HFF-Myc (cell line): ENCODE measurements at places on chromosomes 4 and X.

- no peak for DNase-seq
Measured at GRCh38 chrX:133254666-133255065, 36.5 kb upstream of the TFDP3 start.

DNA sequence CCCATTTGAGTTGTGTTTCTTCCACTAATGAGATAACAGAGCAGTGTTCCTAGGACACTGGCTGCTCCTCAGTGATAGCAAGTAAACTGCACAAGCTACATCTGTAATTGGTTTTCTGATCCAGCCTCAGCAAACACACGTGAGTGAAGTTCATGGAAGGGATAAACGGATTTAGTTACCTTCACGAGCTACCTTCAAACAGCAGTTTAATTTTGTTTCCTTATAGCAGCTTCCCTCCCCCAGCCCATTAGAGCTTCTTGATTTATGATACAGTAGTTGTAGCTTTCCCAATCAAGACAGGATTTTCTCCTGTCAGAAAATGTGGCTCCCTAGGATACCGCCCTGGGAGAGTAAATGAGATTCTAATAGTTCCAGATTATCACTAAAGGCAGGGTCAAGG, 634.2 kb upstream of the FAT1 start:
- no peak for DNase-seq

DNA sequence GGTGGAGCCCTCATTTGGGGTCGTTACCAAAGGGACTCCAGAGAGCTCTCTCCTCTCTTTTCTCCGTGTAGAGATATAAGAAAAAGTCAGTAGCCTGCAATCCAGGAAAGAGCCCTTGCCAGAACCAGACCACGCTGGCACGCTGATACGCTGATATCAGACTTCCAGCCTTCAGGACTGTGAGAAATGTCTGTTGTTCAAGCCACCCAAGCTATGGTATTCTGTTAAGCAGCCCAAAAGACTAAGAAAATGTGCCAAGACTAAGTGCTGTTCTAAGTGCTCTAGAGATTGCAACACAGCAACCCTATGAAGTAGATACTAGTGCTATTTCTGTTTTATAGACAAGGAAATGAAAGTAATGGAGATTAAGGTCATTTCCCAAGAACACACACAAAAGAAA, 205.7 kb downstream of the CAMK2D start:
- DNase-seq: no peak

DNA sequence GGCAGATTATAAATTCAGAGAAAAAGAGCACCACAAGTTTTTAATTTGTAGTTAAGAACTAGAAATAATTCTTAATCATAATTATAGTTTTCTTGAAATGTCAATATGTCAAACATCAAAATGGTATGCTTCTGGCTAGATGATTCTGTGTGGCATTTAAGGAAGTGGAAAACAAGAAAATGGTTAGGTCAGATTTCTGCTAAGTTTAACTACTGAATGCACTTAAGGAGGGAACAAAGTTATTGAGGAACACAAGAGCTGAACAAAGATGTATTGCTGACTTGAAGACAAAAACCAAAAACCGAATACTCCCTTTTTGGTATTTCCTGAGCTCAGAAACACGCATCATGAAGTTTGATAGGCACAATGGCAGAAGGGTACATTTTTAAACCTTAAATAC, 58.7 kb upstream of the GPR34 start:
- DNase-seq: no peak

- DNase-seq: no peak
Measured at GRCh38 chrX:143873343-143873742, 10.5 kb upstream of the UBE2NL start.

DNA sequence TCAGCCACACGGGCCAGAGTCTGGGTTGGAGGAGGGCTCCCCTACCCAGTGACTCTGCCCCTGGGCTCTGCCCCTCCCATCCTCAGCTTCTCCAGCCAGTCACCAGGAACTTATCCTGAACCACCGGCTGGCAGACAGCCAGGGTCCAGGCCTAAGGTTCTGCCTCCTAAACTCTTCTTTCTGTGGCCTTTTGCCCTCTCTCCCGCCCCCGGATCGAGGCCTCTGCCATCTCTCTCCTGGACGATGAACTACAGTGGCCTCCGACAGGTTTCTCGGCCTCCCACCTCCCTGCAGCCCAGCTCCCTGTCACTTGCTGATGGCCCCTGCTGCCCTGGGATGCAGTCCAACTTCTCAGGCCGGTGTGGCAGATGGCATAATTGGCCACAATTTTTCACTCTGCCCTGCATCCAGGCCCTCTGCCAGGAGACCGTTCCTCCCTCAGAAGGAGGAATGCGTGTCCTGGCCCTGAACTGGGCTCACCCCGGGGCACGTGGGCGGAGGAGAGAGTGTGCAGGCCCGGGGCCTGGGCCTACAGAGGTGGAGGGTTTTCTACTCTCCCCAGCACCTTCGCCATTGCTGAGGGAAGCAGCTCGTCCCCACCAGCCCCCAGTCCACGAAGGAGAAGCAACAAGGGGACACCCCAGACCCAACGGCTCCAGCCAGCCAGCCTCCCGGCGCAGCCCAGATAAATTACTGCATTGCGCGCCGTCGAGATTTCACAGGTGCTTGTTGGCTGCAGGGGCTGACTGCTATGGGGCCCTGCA, 81.9 kb upstream of the LRPAP1 start:
- no peak for DNase-seq

DNA sequence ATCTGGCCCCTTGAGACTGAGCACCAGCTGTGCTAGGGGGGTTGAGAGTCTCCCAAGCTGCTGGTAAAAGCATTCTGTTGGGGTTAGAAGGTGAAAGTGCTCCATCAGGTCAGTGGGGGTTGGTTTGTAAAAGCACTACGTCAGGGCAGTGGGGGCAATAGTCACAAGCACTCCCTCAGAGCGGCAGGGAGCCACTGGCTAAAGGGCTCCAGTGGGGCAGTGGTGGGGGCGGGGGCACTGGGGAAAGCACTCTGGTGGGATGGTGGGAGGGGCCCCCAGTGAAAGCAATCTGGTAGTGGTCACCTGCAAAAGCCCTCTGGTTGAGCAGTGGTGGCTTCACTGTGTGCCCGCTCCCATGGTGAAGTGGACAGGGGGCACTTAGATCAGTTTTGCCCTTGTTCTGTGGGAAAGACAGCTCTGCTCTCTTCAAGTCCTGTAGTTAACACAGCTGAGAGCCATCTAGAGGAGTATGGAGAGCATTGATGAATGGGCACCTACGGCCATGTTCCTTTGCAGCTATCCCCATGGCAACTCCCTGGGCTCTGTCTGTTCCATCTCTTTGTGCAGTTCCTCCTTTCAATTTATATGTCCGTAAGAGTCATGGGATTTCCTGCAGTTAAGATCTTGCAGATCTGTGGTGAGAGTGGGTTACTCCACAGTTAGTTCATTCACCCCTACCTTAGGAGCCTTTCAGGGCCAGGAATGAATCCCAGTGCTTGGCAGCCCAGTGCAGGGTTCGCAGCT, 106.4 kb downstream of the SH3BGRL start:
- DNase-seq: no peak

GRCh38 chrX:63282077-63282476, 69.1 kb downstream of the SPIN4 start:
- DNase-seq: no peak

DNA sequence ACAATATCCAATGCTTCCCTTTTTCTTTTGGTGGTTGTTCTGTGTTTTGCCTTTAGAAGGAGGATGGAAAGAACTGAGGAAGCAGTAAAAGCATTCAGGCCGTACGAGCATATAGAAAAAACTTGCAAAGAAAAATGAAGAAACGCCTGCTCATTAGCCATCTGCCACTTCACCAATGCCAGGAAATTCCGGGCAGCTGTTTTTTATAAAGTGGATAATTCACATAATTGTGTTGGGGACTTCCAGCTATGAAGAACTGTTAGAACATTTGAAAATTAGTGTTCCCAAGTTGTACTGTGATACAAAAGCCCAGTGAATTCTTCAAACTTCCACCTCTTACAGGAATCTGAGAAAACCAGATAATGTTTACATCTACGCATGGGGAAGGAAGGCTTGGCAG, 11.7 kb downstream of the RELL1 start:
- DNase-seq: no peak

- DNase-seq: no peak
Measured at GRCh38 chr4:180650273-180650672, 1592.9 kb upstream of the TENM3 start.

GRCh38 chr4:6755088-6755753, 27.3 kb upstream of the KIAA0232 start:
- no peak for DNase-seq

- no peak for DNase-seq
Measured at GRCh38 chr4:74613266-74613665, 168.3 kb downstream of the AREG start.

DNA sequence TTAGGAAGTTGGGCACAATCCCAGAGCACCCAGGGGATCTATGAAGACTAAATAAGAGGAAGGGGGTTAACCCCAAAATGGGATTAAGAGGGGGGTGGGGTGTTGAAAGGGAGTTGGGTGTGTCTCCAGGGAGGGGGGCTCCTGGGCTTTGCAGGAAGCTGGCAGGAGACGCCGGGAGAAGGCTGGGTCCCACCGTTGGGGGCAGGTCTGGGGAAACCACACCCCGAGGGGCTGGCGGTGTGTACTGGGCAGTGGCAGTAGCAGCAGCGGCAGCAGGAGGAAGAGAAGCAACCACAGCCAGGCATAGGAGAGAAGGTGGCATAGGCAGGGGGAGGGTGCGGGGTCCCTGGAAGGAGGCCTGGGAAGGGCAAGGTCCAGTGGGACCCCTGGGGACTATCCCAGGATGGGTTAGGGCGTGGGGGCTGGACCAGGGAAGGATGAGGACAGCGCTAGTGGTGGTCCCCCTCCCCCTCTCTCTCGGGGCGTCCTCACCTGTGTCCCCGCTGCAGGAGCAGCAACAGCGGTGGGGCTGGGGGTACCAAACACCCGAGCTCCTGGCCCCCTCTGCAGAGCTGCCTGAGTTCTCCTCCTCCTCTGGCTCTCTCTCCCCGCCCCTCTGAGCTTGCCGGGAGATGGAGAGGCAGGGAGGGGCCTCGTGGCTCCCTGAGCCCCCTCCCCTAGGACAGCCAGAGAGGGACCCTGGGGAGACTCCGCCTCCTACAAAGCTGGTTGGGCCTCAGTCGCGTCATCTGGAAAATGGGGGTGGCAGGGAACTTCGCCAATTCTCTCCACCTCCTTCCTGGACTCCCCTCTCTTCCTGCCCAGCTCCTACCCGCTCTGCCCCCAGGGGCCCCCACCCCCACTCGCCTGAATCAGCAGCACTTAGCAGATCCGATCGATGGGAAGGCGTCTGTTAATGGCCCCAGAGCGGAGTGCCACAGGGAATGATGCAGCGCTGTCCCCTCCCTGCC, at the start of gene KCND1:
KCND1 (minus strand) TSS at position 596 of the 971 bp plus-strand sequence. CDS start 1,573 bp downstream, outside the sequence.
- DNase-seq: no peak

- DNase-seq: no peak
Measured at GRCh38 chr4:147515220-147515936, 34.5 kb downstream of the EDNRA start.

GRCh38 chr4:46387956-46388355, 2.0 kb downstream of the GABRA2 start:
- no peak for DNase-seq

DNA sequence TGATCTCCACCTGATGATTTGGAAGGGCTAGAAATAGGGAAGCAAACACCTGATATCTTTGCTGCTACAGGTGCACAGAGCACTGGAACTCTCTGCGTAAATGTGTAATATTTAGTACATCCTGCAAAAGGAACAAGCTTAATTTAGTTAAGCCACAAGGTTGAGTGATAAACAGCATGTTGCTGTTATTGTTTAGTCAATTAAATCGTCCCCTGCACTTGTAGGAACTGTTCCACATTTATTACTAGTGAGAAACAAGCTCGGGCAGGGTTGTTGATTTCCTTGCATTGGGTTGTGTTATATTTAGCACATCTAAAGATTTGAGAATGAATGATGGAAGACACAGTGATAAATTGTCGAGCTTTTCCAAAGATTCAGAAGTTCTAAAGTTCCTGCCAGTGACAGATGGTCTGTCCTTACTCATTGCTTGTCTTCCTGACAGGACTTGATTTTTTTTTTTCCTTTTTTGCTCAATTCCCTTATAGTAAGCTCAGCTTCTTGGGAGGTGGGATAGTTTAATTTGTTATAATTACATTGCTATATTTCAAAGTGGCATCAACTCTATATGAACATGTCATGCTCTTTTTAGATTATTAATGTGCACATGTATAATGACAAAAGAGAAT, 627.0 kb upstream of the ATOH1 start:
- DNase-seq: no peak

GRCh38 chrX:53321230-53321942, 40.0 kb upstream of the IQSEC2 start:
- DNase-seq: no peak

DNA sequence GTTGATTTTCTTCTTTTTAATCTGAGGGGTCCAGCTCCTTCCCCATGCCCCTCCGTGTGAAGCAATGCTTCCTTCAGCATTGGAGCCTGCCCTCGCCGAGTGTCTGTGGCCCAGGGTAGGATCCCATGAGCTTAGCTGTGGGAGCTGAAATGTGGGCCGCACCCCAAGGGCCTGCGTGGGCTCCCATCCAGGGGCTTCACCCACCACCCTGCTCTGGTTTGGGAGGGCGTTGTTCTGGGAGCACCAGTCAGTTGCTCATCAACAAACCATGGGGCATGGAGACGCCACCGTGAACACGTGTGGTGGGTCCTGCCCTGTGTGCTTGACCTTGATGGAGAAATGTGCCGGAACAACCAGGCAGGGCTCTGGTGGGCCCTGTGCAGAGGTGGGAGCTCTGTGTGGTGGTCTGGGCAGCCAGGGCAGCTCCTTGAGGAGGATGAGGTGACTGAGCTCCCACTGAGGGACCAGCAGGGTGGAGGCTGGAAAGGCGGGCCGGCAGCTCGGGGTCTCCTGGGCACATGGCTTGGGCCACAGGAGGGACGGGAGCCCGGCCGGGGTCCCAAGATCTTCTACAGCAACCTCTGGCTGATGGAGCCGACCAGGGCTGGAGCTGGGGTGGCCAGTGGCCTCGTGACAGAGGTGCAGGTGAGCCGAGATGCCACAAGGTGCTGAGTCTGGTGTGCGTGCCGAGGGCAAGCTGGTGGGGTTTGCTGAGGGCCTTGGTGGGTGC, 39.6 kb upstream of the NKX1-1 start:
- no peak for DNase-seq

GRCh38 chr4:156303708-156304107, 350.0 kb upstream of the CTSO start:
- DNase-seq: no peak

DNA sequence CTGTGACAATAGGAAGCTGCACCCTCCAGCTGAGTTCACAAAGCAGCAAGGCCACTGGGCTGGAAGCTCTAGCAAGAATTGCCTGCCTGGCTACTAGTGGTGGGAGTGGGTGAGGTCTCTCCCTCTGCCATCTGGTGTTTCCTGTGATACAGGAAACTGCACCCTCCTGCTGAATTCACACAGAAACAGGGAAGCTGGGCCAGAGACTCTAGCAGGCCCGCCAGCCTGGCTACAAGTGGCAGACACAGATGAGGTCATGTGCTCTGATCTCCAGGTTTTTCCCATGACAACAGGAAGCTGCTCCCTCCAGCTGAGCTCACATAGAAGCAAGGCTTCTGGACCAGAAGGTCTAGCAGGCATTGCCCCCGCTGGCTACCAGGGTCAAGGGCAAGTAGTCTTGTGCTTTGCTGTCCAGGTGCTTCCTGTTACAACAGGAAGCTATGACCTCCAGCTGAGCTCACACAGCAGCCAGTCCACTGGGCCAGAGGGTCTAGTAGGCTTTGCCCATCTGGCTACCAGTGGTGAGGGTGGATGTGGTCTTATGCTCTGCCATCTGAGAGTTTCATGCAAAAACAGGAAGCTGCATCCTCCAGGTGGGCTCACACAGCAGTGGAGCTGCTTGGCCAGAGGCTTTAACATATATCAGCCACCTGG, 41.5 kb upstream of the ZXDA start:
- no peak for DNase-seq
